ENCODE measurements at places on chromosomes 3 and 15.

DNA sequence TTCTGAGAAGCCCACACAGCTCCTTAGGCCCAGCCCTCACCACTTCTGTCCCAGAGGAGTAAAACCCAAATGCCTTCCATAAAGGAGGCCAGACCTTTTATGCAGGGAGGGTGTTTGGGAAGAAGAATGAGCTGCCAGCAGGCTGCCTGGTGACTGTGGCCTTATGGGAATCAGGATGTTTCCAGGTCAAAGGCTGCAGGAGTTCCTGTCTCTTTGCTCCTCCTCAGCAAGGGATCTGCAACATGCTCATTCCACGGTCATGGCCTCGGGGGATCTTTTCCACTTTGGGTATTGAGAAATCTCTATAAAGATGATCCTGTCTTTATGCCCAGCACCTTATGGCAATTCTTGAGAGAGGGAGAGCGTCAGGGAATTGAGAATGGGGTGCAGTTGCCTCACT is 25.2 kb upstream of the MAGEF1 start:
- no peak for DNase-seq

- no peak for DNase-seq
Measured at GRCh38 chr15:38401106-38401505, 52.8 kb upstream of the FAM98B start.

GRCh38 chr15:84961114-84961452 is 20.6 kb upstream of the PDE8A start:
- DNase-seq: no peak

DNA sequence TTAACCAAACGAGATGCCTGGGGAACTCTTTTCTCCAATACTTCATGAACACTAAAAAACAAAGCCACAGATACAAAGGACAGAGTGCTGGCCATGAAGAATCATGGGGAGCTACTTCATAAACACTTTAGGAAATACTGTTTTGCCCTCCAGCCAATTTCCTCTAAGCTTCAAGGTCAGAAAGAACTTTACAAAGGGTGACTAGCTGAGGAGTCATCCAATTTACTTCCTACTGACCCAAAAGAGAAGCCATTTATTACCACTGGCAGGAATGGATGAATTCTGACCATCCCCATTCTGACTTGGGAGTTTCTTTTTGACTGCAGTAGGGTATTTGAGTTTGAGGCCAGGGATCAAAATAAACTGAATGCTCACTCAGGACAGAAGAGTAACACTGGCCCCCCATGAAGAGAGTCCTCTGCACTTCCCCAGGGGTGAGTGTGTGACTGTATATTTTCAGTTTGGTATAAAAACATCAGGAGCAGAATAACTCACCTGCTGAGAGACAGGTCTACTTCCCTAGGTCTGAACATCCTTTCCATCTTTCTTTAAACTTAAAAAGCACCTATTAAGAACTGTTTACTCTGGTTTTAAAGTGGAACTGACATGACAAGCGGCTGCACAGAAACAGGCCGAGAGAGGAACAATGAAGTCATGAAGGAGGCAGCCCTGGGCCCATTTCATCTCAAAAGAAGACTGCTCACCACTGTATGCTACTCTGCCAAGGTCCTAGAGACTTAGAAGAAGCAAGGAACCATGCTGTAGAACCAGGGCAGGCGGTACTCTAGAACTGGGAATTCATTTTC is 203.6 kb downstream of the TNIK start:
- DNase-seq: no peak

DNA sequence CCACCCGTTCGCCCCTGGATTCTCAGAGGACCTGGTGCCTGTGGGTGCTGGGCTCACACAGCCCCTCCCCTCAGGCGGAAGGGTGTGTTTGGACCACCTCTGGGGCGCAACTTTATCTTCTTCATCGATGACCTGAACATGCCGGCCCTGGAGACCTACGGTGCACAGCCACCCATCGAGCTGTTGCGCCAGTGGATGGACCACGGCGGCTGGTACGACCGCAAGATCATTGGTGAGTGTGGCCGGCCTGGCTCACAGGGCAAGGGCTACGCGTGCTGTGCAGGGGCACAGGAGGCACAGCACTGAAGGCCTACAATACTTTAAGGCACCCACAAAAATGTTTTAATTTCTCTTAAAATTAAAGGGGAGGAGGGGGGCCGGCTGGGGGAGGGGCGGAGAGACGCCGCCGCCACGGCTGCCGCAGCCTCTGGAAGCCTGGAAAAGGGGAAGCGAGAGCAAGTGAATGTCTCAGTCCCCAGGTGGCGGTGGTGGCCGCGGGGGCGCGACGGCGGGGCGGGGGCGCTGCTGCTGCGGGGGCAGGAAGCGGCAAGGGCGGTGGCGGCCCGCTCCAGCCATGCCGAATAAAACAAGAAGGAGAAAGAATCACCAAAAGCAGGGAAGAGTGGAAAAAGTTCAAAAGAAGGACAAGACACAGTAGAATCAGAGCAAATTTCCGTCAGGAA is 56.8 kb downstream of the DNAH1 start:
- no peak for DNase-seq

GRCh38 chr3:131630807-131631206 is 128.0 kb upstream of the MRPL3 start:
- DNase-seq: no peak

DNA sequence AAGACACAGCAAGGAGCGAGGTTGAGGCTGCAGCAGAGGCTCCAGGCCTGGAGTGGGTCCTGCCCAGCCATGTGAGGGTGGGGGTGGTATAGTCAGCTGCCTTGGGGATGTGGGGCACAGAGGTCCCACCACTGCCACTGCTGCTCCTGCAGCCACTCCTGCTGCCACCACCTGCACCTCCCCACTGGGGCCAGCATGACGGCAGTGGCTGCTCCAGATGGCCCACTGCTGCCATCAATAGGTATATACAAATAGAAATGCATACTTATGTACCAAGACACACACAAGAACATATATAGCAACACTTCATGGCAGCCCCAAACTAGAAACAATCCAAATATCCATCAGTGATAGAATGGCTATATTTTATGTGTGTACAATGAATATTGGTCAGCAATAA is 10.0 kb upstream of the TOP2B start:
- no peak for DNase-seq

- no peak for DNase-seq
Measured at GRCh38 chr3:42228796-42229195, 37.2 kb downstream of the CCK start.

- DNase-seq: peak; percentile 35
Measured at GRCh38 chr3:100796556-100796955, 87.3 kb downstream of the TFG start.

GRCh38 chr3:124766113-124767095 is 36.2 kb downstream of the UMPS start:
- DNase-seq: no peak

- no peak for DNase-seq
Measured at GRCh38 chr15:99412082-99412481, 153.7 kb upstream of the MEF2A start.
